HFF-Myc (cell line): ENCODE measurements at places on chromosomes 4 and X.

- DNase-seq, result no peak
Observed at GRCh38 chrX:71992711-71993110, 82.1 kb downstream of the NHSL2 start.

- DNase-seq, result no peak
Observed at GRCh38 chr4:83864097-83864817, 328.3 kb downstream of the GPAT3 start.

- no peak for DNase-seq
Observed at GRCh38 chrX:1144293-1144692, 68.2 kb downstream of the CRLF2 start.

GRCh38 chr4:101025755-101026154, 321.6 kb downstream of the PPP3CA start:
- DNase-seq, result no peak

- DNase-seq, result no peak
Observed at GRCh38 chr4:75555294-75556164, at the start of gene ODAPH. Gene ODAPH (plus strand): TSS chr4:75556066. CDS start chr4:75556083, 17 bp downstream.

DNA sequence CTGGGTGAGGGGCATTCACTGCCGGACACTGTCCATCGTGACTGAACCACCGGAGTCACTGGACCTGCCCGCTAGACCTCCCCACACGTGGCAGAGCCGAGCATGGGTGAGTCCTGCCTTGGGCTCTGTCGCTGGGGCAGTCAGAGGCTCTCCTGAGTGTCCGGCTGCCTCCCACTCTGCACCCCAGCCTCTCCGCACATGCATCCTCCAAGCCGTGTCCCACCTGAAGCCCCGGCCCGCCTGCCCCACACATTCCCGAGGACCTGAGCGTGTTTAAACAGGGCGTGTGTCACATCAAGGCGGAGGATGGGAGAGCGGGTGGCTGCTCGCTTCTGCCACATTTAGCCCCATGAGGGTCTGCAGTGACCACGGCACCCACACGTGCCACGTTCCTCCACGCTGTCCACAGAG, 4.7 kb downstream of the CPLX1 start:
- DNase-seq, result no peak

DNA sequence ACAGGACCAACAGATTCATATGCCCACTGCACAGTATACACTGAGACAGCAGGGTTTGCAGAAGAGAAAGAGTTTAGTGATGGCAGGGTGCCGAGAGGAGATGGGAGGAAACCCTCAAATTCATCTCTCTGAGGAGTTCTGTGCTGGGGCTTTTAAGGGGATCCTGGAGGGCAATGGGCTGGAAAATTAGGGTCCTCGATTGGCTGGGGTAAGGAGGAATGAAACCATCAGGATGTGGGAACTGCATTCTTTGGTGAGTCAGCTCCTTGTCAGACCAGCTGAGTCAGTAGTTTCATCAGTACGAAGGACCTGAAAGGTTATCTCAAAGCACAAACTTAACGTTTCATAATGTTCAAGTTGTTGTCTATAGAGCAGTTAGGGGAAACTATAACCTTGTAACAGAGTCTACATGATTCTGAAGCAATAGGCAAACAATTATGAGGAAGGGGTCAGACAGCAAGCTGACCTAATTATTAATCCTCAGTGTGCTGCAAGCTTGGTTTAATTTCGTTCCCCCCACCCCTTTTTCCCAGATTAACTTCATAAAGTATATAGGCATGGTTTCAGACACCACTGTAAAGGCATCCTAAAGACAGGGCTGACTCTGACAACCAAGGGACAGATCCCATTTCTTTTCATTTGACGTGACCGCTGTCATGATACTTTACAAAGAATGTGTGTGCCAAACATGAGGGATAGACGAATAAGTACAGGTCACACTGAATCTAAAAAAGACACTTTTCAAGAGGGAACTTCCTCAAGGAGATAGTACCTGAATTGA, 1.5 kb upstream of the MSMO1 start:
- peak; percentile 59 for DNase-seq

GRCh38 chrX:23902419-23902818, 5.3 kb downstream of the APOO start:
- DNase-seq, result no peak

DNA sequence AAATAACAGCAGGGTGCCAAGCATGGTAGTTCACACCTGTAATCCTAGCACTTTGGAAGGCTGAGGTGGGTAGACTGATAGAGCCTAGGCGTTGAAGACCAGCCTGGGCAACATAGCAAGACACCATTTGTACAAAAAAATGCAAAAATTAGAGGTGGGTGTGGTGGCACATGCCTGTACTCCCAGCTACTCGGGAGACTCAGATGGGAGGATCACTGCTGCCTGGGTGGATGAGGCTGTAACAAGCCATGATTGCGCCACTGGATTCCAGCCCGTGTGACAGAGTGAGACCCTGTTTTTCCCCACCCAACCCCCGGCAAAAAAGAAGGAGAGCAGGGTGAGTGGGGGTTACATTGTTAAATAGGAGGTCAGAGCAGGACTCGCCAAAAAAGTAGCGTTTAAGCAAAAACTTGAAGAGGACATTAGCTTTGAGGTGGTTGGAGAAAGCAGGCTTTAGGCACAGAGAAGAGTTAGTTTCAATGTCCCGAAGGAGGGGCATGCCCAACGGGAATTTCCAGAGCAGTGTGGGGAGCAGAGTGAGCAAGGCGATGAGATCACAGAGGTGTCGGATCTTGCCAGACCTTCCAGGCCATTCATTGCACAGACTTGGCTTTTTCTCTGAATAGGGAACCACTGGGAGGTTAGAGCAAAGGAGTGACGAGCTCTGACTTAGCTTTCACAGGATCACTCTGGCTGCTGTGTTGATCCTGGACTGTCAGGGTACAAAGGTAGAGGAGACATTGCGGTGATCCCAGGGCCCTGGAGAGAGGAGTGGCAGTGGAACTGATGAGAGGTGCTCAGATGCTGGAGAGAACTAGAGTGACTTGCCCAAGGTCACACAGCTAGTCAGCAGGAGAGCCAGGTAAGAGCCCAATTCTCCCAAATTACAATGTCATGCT, 70.6 kb downstream of the TRAPPC11 start:
- DNase-seq, result no peak

DNA sequence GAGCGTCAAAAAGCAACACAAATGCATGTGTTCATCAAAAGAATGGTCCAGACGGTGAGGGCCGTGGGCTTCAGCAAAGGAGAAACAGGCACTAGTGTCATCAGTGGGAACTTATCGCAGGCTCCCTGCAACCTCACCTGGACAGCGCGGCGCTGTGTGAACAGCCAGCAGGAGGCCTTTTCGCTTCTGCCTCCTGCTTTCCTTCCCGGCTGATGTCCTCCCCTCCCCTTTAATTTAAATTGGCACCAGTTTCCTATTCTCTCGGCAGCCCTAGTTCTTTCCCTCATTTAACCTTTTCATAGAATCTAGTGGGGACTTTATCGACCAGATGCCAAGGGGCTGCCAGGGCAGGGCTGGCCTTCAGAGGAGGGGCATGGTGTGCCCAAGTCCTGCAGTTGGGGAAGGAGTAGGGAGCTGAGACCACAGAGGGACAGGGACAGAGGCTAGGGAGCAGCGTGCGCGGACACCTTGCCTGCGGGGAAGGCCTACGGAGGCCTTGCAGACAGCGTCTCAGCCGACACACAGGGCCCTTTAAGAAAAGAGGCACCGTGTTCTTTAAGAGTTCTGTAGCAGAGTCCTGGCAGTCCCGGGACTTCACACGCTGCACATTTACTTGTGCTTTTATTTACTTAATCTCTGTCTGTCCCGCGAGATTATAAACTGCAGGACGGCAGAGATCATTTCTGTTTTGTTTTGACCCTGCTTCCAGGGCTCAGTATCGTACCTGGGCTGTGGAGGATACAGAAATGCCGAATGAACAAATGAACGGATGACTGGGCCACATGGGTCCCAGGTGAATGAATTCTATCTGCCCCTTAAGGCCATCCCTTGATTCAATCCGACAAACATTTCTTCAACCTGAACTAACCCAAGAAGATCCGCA, 8.4 kb upstream of the SORBS2 start:
- DNase-seq, result no peak

GRCh38 chrX:45696736-45697135, 496.1 kb upstream of the DIPK2B start:
- no peak for DNase-seq

GRCh38 chr4:89287945-89288344, 19.7 kb downstream of the GPRIN3 start:
- DNase-seq, result no peak

DNA sequence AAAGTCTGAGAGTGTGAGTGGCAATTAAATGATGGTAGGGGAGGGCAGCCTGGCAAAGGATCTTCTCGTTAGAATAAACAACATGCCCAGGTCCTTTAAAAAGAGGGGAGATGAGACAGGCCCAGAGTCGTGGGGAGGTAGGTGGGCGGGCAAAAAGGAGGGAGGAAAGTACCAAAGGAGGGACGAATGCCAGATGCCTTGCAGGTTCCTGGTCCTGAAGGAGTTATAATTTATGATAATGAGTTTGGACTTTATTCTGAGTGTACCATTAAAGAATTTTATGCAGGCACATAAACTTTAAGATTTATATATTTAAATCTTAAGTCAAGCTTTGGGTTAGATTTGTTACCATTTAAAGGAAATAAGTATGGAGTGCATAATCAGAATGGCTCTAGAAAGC, 62.3 kb upstream of the SMARCA5 start:
- no peak for DNase-seq

DNA sequence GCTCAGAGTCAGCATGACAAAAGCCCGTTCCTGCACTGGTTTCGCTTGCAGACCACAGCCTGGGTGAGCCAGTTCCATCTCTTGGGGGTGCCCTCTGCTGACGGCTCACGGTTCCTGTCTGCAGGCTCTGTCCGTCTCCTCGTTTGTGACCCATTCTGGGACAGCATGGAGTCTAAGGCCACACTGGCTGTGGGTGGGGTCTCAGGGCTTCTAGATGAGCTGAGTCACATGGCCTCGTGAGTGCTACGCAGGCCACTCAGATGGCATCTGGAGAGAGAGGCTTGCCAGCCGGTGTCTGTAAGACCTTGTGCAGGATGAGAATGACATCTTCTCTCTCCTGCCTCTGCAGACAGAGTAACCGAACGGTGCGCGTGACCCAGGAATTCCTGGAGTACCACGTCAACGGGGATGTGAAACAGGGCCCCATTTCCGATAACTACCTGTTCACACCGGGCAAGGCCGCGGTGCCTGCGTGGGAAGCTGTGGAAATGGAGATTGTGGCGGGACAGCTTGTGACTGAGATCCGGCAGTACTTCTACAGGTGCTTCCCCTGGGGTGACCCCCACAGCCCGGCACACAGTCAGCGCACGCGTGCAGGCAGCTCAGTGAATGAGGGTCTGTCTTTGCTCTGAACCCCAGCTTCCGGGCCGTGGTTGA, 31.6 kb upstream of the MRFAP1 start:
- no peak for DNase-seq

DNA sequence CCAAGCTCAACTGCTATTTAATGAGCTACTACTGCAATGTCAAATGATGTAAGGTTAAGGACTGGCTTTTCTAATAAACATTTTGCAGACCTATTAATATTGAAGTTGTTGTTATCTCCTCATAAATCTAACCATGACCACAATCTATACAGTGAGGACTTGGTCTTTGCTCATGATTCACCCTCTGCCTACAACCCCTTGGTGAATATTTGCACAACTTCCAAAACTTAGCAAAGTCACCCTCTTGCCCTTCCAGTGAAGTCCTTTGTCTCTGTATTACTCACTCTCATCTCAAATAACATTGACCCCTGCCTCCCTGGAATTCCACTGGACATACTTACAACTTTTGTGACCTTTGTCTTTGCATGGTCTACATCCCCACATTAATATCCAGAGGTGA, 204.5 kb downstream of the KCNIP4 start:
- no peak for DNase-seq

- DNase-seq, result no peak
Observed at GRCh38 chr4:4818415-4819212, 40.9 kb upstream of the MSX1 start.

DNA sequence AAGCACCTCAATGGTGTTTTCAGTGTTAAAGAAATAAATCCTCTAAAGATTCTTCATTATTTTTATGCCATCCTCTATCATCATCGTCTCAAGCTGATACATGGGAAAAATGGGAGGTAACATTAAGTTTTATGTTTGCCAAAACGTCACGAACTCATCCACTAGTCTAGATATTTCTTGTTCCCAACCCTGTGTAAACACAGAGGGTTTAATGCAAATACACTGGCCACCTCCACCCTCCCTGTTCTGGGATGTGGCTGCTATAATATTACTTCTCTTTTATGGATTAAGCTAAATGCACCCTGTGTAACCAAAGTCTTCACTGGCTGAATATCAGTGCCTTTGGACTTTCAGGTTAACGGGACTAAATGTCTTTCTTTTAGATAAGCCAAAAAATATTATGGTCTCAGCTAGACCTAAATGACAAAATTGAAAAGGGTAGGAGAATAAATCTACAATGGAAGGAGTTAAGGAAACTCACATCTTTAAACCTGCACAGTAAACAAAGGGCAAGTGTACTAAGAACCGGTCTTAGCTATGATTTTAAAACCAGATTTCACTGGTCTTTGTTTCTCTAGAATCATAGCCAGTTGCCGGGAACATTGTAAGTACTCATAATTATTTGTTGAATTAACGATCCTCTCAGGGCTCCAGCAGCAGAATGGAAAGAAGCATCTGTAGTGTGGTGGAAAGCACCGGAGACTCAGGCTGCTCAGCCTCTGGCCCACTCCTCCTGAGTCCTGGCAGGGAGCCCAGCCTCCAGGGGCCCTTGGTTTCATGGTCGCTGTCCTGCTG, 103.5 kb upstream of the NOCT start:
- DNase-seq, result no peak

DNA sequence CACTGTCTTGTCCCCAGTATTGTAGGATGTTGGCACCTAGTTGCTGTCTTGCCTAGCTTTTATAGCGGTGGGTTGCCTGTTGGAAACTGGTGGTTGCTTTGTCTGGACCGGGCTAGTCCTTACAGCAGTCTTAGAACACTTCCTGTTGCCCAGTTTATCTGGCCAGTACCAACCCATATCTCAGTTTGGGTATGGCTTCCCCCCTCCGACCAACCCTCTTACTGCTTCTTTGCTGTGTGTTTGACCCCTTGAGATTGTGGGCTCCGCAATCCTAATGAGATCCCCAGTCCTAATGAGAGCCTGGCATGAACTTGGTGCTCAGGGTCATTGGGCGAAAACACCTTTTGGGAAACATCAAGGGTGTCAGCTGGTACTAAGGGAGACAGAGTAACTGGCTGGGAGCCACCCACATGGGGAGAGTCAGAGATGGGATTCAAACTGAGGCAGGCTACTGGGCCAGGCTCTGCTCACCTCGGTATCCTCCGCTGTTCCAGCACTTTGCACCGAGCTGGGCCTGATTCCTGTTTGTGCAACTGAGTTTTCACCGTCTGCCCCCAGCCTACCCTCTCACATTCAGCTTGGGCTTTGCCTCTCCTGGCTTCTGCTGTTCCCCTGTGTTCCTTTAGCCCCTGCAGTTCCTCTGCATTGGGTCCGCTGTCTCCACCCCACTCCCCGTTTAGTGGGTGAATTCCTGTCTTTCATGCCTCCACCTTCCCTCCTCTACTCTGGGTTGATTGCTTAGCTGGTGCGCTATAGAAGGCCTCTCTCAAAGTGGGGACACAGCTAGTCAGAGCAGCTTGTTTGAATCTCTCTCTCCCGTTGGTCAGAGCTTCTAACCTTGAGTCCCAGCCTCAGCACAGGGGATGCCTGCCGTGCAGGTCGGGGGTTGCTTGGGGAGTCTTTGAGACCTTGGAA, 1.6 kb downstream of the TBC1D14 start:
- DNase-seq, result no peak

- no peak for DNase-seq
Observed at GRCh38 chr4:26307037-26307800, 13.6 kb upstream of the RBPJ start.
